HCT116 (cell line): ENCODE measurements at places on chromosomes 7 and 10.
A peak's percentile ranks its signal among the peaks of the same experiment; 100 is the strongest.

- no peak for DNase-seq
These were observed 6.6 kb upstream of the PDSS1 start for GRCh38 chr10:26690731-26691475.

GRCh38 chr10:29987471-29987870 lies 71.9 kb downstream of the JCAD start:
- DNase-seq: no peak

GRCh38 chr7:96397936-96398598 lies 76.2 kb upstream of the SLC25A13 start:
- DNase-seq: no peak

GRCh38 chr10:117094856-117095255 lies 43.2 kb downstream of the VAX1 start:
- no peak for DNase-seq

DNA sequence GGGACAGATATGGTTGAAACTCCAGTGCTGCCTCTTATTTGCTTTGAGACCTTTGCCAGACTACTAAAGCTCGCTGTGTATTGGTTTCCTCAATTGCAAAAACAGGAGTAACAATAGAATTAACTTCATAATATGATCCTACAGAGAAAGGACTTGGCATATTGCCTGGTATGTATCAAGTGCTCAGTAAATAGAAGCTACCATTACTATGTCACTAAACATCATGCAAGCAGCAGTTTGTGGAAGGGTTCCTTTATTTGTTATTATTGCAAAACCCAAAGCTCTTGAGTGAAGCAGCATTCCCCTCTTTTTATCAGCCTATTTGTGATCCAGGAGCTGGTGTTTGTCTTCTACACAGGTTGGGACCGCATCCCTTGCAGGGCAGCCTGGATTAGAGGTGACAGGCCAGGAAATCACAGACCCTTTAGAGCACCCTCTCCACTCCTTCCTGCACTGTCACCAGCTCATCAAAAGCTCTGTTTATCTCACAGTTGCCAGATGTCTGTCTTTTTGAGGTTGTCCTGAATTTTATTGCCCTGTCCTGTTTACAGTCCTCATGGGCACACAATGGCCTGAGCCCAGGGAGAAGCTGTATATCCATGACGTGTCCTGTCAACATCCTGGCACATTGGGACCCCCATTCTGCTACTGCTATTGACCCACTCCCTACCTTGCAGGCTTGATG lies 121.5 kb downstream of the SNX10 start:
- no peak for DNase-seq

GRCh38 chr7:2258661-2259365 lies 16.8 kb downstream of the NUDT1 start:
- DNase-seq: no peak

DNA sequence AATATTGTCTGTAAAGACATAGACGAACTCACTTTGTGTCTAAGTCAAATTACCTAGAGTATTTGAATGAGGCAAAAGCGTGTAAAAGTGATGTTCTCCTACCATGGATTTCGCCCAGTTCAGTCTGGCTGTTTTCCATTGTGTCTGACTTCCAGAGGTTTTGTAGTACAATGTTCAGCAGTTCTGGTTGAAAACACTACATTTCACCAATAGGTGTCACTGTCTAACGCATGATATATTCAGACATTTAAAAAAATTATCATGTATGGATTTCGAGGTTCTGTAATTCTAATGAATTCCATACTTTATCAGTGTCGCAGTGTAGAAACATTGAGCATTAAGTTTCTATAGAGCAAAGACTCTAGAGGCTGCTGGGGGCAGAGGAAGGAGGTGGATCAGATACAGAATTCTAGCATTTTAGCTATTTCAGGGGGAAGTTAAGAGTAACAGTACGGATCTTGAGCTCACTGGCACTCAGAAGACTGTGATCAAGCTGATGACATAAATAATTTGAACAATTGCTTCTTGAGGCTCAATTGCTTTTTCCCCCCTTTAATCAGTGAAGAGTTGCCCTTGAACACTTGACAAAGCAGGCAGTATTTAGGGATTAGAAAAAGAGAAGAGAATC lies 196.9 kb upstream of the RHOBTB1 start:
- DNase-seq: peak; percentile 57

DNA sequence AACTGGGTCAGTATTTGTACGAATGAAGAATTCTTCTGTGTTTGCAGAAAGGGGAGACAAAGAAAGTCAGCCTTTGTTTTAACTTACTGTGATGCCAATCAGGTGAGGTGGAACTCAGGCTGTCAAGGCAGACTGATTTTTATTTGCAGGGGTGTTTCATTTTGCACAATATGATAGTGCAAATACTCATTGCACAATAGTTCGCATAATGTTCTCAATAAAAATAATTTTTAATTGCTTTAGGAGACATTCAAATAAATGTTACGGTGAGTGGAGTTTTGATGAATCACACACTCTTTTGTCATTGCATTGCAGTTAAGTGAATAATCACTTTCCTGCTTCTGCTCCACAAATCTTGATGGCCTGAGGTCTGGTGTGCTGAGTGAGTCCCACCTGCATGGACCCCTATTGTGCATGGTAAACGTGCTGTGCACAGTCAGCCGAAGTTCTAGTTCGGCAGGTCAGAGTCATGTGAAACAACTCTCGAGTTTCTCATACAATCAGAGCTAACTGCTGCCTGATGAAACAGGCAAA lies 141.3 kb upstream of the FZD8 start:
- no peak for DNase-seq

GRCh38 chr7:132406039-132406438 lies 170.2 kb downstream of the PLXNA4 start:
- no peak for DNase-seq
